ENCODE measurements at places on chromosomes 6 and 20. TPM values are rescaled to one million over a fixed set of nuclear protein-coding genes. Genes with fewer than 3 reads are reported as not detected.

DNA sequence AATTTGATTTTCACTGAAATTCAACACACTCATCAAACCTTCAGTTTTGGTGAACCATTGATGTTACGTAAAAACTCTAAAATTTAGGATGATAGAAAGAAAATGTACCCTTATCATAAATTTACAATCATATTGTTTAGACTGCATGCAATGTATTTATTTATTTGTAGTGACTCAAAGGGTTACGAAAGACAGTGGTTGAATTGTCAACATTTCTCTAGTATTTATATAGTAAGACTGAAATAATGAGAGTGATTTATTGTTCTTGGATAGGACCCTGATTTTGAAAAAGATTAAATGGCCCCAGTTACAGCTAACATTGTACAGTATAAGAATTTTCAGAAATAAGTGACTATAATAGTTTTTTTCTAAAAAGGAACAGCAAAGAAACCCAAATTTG lies 591.5 kb downstream of the RFPL4B start:
- H3K4me1 ChIP-seq = peaks cover 9% of the 10 kb centered on the region
- no peak overlapping the region for H3K4me3 ChIP-seq
- no peaks in the 10 kb centered on the region for H3K36me3 ChIP-seq

DNA sequence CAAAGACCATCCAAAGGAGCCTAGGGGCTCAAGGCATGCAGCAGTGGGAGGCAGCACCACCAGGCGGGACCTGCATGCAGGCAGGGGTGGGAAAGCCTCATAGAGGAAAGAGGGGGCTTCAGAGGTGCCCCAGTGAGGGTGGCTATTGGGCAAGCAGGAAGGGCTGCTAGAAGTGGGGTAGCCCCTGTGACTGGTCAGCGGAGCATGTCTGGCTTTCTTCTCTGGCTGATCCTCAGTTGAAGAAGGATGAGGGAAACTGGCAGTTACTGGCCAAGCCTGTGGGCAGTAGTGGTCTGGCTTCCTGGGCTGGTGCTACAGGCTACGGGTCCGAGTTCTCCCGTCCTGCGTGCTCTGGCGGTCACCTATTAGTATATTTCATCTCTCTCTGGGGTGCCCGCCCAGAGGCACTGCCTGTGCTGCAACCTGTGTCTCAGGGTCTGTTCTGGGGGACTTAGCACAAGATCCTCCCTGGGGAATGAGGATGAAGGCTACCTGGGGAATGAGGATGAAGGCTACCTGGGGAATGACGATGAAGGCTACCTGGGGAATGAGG lies 35.9 kb upstream of the CST7 start:
- H3K4me1 ChIP-seq = peaks cover under 1% of the 10 kb centered on the region
- DNase-seq = peak; percentile 35

The CCDC167 gene
- 16.0 TPM for total RNA-seq

The PIM1 gene
- total RNA-seq = 29.9 TPM

GRCh38 chr20:52349806-52350205 lies 158.2 kb upstream of the ZFP64 start:
- no peaks in the 10 kb centered on the region for H3K27me3 ChIP-seq
- no peaks in the 10 kb centered on the region for H3K36me3 ChIP-seq
- no peak overlapping the region for H3K27ac ChIP-seq
- H3K4me3 ChIP-seq = no peak overlapping the region
- no peak for DNase-seq
- H3K4me1 ChIP-seq = no peaks in the 10 kb centered on the region

The HIVEP1 gene
- total RNA-seq = 28.5 TPM

- H3K27me3 ChIP-seq = no peaks in the 10 kb centered on the region
- H3K27ac ChIP-seq = no peak within 1 kb of the TSS
- H3K4me1 ChIP-seq = peaks cover 9% of the 10 kb centered on the region
Measured at GRCh38 chr20:23826541-23827021, at the start of gene CST2. TSS of gene CST2 (minus strand) at chr20:23826729. CDS start at chr20:23826660, 69 bp downstream.

DNA sequence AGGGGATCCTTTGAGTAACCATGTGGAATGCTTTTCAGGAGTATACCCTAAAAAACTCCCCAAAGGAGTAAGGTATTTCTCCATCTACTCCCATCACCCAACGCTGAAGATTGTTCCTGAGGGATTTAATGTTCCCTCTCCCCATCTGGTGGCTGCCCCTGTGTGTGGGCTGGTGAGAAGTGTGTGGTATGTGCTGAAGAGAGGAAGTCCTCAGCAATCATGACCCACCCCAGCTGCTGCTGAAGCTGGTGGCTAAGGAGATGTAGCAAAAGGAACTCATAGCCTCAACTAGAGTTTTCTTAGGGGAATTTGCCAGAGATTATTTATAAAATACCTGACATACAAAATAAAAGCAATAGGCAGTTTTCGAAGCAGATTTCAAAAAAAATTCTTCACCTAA lies 114.3 kb upstream of the JAG1 start:
- H3K27me3 ChIP-seq = no peaks in the 10 kb centered on the region
- no peaks in the 10 kb centered on the region for H3K36me3 ChIP-seq
- H3K4me1 ChIP-seq = no peaks in the 10 kb centered on the region
- H3K27ac ChIP-seq = no peak overlapping the region

Measured in sigmoid colon (tissue), 7 donors.